ENCODE measurements at places on chromosomes 4 and X.

DNA sequence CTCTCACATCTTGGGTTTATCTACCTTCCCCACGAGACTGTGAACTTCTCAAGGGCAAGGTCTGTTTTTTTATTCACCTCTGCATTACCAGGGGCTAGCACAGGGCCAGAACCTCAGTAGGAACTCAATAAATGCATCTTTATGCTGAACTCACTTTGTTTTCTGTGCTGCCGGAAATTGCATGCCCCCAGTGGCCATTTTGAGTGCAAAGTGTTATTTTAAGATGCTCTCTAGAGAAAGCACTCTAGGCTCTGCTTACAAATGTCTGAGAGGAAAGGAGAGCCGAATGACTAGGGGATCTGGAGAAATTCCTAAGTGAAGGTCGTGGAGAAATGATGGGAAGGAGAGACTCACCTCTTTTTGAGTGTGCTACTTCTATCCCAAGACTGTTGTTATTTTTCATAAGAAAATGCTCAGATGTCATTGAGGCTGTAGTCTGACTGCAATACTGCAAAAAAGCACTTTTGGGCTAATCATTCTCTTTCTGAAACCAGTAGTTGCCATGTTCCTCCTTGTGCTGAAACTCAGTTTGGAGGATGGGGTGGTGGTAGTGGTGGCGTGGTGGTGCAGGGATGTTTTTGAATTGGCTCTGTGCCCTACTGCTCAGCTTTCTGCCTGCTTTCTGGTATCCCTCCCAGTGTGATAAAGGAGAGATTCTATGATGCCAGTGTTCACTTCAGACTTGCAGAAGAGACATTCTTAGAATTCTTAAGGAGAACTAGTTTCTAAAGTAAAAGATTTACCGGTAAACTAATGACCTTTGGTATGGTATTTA, 41.3 kb downstream of the DOCK11 start:
- DNase-seq: no peak

GRCh38 chr4:127698789-127699200, 31.4 kb upstream of the SLC25A31 start:
- no peak for DNase-seq

GRCh38 chr4:105057370-105058105, 89.1 kb upstream of the TET2 start:
- DNase-seq: no peak

GRCh38 chr4:104971462-104971861, 175.2 kb upstream of the TET2 start:
- no peak for DNase-seq

DNA sequence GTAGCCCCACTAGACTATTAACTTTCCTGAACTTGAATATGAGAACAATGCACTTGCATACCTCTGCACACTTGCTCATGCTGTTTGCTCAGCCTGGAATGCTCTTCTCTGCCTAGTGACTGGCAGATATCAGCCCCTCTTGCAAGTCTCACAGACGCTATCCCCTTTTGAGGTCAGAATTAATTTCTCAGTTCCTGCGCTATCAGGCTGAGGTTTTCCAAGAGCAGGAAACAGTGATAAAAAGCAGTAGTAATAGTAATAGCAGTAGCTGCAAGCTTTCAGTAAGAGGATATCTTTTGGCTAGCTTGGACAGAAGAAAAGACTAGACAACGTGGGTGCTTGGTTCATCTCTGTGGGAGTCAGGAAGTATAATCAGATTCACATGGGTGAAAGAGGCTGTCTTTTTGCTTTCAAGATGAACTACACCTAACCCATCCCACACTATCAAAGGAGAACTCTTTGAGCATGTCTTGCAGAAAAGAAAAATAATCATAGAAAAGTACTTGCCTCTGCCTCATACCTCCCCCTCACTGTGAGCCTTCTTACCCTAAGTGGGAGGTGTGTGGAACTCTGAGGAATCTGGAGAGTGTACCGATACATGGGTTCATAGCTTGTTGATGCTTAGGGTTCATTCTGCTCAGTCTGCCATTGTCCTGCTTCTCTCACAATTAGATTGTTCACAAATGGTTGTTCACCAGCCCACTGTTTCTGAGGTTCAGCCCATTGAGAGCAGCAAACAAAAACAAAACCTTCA, 11.3 kb upstream of the DRP2 start:
- DNase-seq: no peak

DNA sequence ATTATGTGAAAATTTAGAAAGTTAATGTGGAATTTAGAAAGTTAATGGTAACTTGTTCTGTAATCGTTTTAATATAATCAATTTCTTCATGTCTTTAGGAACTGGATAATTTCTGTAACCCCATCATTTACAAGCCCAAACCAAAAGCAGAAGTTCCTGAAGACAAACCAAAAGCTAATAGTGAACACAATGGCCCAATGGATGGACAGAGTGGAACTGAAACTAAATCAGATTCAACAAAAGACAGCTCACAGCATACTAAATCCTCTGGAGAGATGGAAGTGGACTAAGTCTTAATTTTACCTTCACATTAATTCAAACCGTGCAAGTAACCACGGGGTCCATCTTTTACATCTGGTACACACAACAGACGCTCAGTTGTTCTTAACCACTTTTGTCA, 48.1 kb upstream of the PLK4 start:
- DNase-seq: no peak
